ENCODE measurements at places on chromosomes 4 and X. TPM values are rescaled to one million over a fixed set of nuclear protein-coding genes. Genes with fewer than 3 reads are reported as not detected.

DNA sequence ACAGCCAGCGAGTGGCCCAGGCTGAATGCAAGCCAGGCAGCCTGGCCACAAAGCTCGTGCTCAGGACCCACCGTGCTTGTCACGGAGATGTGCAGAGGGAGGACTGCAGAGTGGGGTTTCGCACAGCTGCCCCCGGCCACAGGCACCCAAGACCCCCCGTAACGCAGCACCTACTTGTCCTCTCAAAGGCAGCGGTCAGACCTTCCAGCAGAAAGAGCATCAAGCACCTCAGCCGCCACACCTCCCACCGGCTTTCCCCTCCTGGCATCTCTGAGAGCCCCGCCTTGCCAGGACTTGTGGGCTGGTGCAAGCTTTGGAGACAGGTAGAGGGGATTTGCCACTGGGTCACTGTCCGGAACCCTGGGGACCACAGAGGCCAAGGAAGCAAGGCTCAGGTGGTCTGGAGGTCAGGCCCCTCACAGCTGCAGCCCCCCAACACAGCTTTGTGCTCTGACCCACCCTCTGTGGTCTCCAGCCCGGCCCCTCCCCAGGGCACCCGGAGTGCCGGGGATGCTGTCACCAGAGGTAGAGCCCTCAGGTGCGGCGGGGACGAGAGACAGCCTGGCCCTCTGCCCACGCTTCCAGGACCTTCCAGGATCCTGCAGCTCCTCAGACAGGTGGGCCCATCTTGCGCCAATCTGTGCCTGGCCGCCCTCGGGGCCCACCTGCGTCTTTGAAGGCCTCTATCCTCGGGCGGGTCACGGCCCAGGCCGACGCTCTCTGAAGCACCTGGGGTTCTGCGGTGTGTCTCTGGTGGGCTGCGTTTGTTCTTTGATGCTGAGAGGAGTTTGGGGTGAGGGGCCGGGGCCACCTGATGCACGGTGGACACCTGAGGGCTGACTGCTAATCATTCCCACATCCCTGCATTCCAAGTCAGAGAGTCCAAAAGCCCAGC lies 34.4 kb upstream of the HMX1 start:
- DNase-seq, result no peak
- H3K27me3 ChIP-seq, result no peaks in the 10 kb centered on the region
- H3K4me3 ChIP-seq, result no peak overlapping the region

DNA sequence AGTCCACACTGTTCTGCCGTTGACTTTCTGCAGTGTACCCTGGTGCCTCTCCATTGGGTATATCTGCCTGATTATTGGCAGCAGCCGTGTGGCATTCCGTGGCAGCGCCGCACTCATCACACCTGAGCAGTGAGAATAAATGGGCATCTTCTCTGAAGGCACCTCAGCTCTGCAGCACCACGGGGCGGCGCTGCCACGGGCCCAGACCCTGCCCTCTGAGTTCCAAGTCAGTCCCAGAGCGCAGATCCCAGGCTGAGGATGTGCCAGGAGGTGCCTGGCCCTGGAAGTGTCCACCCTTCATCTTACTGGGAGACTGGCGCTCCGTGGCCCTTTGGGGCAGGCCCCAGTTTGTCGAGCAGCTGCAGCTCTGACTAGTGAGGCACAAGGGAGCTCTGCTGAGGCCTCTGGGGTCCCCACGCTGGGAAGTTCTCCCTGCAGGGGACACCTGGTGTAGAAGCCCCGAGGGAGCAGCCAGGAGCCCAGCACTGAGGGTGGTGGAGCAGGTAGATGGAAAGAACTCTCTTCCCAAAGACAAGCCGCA lies 36.6 kb downstream of the TRMT44 start:
- H3K27me3 ChIP-seq, result no peaks in the 10 kb centered on the region
- peaks cover 20% of the 10 kb centered on the region for H3K4me1 ChIP-seq

- peaks cover 5% of the 10 kb centered on the region for H3K27me3 ChIP-seq
- peak within 1 kb of the TSS; percentile 36 for H3K4me3 ChIP-seq
- H3K27ac ChIP-seq, result no peak within 1 kb of the TSS
- H3K36me3 ChIP-seq, result no peaks in the 10 kb centered on the region
- no peak for DNase-seq
These were observed at the start of gene SPP1 for GRCh38 chr4:87975466-87975865. TSS of gene SPP1 (plus strand) at chr4:87975714. CDS start at chr4:87976896, 1,182 bp downstream.

DNA sequence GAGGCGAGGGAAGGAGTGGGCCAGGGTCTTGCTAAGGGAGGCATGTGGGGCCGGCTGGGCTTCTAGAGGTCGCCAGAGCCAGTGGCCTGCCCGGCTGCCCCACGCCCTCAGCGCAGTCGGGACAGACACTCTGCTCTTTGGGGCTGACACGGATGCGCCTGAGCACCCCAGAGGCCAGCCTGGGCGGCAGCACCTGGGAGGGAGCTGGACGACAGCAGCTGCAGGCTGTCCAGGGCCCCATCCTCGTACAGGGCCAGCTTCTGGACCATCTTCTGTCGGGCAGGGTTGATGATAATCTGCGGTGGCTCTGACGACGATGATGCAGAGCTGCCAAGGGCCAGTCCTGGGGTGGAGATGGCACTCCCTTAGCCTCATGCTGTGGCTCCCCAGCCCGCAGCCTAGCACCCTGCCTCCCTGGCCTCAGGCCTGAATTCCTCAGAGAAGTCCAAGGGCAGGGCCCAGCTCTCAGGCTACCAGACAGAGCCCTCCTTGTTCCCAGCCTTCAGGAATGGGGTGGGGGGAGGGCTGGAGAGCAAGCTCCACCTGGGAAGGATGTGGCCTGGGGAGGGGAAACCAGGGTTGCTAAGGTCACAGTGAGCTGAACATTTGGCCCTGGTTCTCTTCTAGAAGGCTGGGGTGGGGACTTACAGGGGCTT lies 7.2 kb downstream of the IRAK1 start:
- no peaks in the 10 kb centered on the region for H3K27me3 ChIP-seq
- H3K36me3 ChIP-seq, result no peaks in the 10 kb centered on the region
- no peak for DNase-seq
- H3K27ac ChIP-seq, result no peak overlapping the region

DNA sequence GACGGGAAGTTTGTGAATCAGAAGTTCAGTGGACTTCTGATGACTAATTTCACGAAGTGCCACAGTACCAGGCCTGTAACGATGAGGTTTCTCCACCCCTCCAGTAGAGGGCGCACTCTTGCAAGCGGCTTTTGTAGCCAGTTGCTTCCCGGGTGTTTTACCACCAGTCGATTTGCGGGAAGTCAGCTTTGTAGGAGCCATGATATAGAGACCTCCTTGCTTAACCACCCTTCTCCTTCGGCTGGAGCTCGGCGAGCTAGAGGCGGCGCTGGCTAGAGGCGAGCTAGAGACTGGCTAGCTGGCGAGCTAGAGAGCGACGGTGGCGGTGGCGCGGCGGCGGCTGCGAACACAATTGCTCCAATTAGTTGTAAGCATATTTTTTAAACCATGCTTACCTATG lies 72.0 kb downstream of the IL1RAPL1 start:
- no peak overlapping the region for H3K27ac ChIP-seq
- H3K4me1 ChIP-seq, result no peaks in the 10 kb centered on the region
- H3K27me3 ChIP-seq, result no peaks in the 10 kb centered on the region
- no peaks in the 10 kb centered on the region for H3K36me3 ChIP-seq

DNA sequence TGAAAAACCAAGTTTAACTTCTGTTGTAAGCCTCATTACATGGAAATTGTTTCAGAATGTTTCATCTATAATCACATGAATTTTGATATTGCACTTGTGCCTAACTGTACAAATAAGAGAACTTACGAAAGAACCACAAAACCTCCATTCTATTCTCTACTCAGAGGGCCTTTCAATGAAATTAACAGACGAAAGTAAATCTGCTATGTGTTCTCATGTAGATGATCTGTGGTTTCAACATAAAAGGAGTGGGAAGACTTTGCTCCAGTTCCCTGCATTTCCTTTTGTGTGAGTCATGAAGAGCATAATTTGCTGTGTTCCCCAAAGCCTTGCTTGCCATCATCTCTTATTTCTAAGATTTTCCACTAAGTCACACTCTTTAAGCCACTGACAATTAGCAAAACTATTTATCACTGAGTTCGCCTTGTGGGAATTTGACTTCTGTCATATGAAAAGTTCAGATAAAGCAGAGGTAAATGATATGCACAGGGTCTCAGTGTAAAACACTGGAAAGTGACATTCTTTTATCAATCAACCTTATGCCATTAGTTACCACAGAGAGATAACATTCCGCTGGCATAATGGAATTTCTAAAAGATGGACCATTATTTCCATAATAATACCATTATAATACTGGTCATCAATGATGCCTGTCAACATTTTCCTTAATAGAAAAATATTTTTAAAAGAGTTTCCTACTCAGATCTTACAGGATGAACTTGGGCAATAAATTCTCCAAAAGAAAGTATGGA lies 329.8 kb downstream of the NR3C2 start:
- no peak overlapping the region for H3K4me3 ChIP-seq
- no peak overlapping the region for H3K27ac ChIP-seq
- no peak for DNase-seq

TMEM129 gene
- total RNA-seq, result 58.1 TPM

Measured in thoracic aorta (tissue), 2 donors.